Kidney (tissue), 22 donors: ENCODE measurements at places on chromosomes 1 and 21. TPM values are rescaled to one million over a fixed set of nuclear protein-coding genes. Genes with fewer than 3 reads are reported as not detected.

GRCh38 chr1:150793221-150793620 lies 14.8 kb downstream of the CTSK start:
- H3K4me3 ChIP-seq, result no peak overlapping the region
- H3K4me1 ChIP-seq, result no peaks in the 10 kb centered on the region
- DNase-seq, result no peak
- no peaks in the 10 kb centered on the region for H3K27me3 ChIP-seq

The KIF26B gene
- polyA plus RNA-seq, result 0.52 TPM

DNA sequence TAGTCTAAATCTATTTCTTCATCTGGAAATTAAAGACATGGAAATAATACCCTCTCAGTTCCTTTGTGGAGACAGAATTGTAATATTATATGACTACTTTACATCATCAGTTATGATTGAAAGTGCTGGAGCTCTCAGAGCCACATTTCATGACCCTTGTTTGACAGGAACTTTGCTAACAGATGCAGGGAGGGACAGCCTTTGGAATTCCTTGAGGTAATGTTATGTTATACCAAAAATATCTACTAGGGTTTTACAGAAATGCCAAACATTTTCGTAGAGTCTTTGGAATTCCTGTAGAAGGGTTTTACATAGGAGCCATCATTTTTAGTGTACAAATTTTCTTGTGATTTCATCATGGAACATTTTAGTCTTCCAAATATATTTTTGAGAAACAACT lies 57.4 kb upstream of the ADAMTS5 start:
- no peak for DNase-seq
- no peaks in the 10 kb centered on the region for H3K36me3 ChIP-seq
- no peak overlapping the region for H3K27ac ChIP-seq

DNA sequence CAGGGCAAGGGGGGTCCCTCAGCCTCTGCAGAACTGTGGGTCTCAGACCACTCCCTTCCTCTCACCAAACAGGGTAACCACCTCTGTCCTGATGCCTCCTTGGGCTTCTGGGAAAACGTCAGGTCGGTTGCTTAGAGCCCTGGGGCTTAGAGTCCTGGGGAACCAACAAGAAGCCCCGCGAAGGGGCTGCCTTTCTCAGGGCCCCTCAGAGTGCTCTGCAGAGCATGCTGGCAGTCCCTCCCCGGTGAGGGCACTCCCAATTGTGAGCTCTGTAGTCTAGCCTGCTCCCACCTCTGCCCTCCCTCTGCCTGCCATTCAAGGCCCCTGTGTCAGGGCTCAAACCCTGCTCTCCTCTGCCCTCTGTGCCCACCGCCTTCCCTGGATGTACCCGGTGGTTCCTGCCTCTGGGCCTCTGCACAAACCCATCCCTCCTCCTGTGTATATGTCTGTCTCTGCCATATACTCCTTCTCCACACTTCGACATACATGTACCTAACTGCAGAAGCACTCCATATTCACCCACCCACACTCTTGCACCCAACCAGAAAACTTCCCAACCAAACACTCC lies 92.3 kb downstream of the DMRTB1 start:
- DNase-seq, result no peak
- no peaks in the 10 kb centered on the region for H3K27me3 ChIP-seq
- peaks cover 3% of the 10 kb centered on the region for H3K36me3 ChIP-seq
- no peak overlapping the region for H3K4me3 ChIP-seq
- H3K4me1 ChIP-seq, result no peaks in the 10 kb centered on the region

The DIO1 gene
- polyA plus RNA-seq, result 40.6 TPM

The LAPTM5 gene
- 23.5 TPM for polyA plus RNA-seq

GRCh38 chr1:106879538-106879937 lies 176.9 kb upstream of the PRMT6 start:
- no peaks in the 10 kb centered on the region for H3K4me1 ChIP-seq
- no peaks in the 10 kb centered on the region for H3K27me3 ChIP-seq
- no peaks in the 10 kb centered on the region for H3K36me3 ChIP-seq
- no peak overlapping the region for H3K27ac ChIP-seq

GRCh38 chr1:24442764-24443163 lies 27.2 kb downstream of the NIPAL3 start:
- H3K27me3 ChIP-seq, result no peaks in the 10 kb centered on the region
- H3K4me1 ChIP-seq, result no peaks in the 10 kb centered on the region
- no peak overlapping the region for H3K4me3 ChIP-seq
- no peak for DNase-seq
- no peak overlapping the region for H3K27ac ChIP-seq

DNA sequence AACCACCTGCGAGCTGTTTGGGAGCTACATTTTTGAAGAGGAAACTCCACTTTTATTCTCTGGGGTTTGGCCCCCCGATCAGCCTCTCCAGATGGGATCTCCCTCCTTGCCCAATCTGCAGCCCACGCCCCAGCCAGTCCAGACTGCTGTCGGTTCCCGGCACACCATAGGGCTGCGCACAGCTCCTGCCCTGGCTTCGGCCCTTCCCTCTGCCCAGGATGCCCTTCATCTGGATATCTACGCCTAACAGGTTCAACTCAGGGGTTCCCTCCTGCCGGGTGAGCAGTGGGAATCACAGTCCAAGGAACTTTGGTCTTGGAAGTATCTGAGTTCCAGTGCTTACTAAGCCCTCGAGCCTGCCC lies 135.3 kb downstream of the KAZN start:
- H3K4me1 ChIP-seq, result no peaks in the 10 kb centered on the region
- no peak for DNase-seq

The LYPD8 gene
- polyA plus RNA-seq, result 0.92 TPM

GRCh38 chr21:35090403-35090802 lies 41.3 kb upstream of the RUNX1 start:
- H3K27ac ChIP-seq, result no peak overlapping the region
- no peaks in the 10 kb centered on the region for H3K27me3 ChIP-seq
- no peaks in the 10 kb centered on the region for H3K4me1 ChIP-seq
- DNase-seq, result no peak
- H3K4me3 ChIP-seq, result no peak overlapping the region

GRCh38 chr1:30615076-30615795 lies 108.1 kb downstream of the MATN1 start:
- H3K4me1 ChIP-seq, result no peaks in the 10 kb centered on the region
- no peak overlapping the region for H3K27ac ChIP-seq
- H3K4me3 ChIP-seq, result no peak overlapping the region
- H3K27me3 ChIP-seq, result no peaks in the 10 kb centered on the region

DNA sequence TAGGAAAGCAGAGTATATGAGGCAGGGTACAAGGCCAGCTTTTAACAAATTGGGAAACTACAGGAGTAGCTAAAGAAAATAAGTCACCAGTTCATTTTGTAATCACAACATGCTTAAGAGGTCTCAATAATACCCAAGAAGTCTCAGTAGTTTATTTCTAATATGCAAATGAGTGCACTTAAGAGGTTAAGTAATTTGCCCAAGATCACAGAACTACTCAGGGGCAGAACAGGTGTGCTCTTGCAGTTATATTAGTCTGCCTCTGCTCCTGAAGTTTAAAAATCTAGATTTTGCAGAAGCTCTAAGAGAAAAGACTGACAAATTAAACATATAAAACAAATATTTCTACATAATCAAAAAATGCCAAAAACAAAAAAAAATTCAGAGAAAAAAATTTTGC lies 6.9 kb downstream of the EPS15 start:
- no peak for DNase-seq
- H3K27ac ChIP-seq, result no peak overlapping the region
- H3K27me3 ChIP-seq, result no peaks in the 10 kb centered on the region
- peaks cover under 1% of the 10 kb centered on the region for H3K4me1 ChIP-seq

The SPATA45 gene
- polyA plus RNA-seq, result not detected

DNA sequence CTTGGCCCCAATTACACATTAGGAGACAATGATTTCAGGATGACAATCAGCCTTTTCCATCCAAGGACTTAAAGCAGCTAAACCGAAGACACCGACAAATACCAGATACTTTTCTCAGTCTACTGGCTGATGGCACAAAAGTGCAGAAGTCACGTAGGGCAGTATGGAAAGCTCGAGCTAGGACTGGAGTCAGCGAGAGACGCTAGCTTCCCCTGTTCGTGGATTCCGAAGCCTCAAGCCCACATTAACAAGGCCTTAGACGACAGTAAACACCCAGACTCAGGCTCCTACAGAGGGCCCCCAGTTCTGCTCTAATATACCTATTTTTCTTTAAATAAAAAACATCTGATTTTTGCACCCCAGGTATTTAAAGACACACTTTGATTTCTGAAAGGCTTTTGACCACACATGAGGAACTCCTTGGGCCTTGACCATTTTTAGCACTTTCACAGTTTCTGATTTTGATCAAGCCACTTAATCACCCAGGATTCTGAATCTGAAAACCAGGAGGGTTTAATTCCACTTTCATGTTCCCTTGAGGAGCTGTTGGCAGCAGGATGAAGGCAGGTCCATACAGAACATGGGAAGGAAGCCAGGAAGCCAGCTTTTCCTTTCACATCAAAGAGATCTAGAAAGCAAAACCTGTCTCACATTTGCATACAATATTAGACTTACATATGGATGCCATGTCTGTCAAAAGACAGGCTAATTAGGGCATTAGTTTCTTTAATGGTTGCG lies 204.1 kb downstream of the GABPA start:
- DNase-seq, result no peak

DNA sequence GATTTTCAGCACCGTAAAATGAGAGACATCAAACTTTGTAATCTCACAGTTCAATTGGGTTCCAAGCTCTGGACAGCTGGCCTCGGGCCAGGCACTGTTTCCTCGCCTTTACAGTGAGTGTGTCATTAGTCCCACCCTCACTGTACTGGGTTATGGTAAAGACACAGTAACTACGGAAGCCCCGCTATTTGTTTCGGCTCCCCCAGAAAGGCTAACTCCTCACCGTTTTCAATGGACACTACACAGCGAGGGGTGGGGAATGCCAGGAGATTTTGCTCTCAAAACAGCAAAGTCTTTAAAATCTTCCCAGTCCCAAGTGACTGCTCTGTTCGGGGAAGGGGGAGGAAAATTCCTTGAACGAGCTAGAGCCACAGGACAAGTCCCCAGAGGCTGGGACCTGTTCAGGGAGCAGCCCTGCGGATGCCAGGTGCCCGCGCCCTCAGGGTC lies 757 bp upstream of the SPSB1 start:
- peak overlapping the region; percentile 85 for H3K27ac ChIP-seq
- no peaks in the 10 kb centered on the region for H3K36me3 ChIP-seq
- no peaks in the 10 kb centered on the region for H3K4me1 ChIP-seq

GRCh38 chr1:59292562-59292961 lies 4.3 kb upstream of the FGGY start:
- H3K4me3 ChIP-seq, result no peak overlapping the region
- no peaks in the 10 kb centered on the region for H3K27me3 ChIP-seq
- no peak for DNase-seq
- peaks cover 4% of the 10 kb centered on the region for H3K4me1 ChIP-seq
- H3K27ac ChIP-seq, result no peak overlapping the region

The WDR3 gene
- 3.6 TPM for polyA plus RNA-seq

The BEND5 gene
- 27.1 TPM for polyA plus RNA-seq

DNA sequence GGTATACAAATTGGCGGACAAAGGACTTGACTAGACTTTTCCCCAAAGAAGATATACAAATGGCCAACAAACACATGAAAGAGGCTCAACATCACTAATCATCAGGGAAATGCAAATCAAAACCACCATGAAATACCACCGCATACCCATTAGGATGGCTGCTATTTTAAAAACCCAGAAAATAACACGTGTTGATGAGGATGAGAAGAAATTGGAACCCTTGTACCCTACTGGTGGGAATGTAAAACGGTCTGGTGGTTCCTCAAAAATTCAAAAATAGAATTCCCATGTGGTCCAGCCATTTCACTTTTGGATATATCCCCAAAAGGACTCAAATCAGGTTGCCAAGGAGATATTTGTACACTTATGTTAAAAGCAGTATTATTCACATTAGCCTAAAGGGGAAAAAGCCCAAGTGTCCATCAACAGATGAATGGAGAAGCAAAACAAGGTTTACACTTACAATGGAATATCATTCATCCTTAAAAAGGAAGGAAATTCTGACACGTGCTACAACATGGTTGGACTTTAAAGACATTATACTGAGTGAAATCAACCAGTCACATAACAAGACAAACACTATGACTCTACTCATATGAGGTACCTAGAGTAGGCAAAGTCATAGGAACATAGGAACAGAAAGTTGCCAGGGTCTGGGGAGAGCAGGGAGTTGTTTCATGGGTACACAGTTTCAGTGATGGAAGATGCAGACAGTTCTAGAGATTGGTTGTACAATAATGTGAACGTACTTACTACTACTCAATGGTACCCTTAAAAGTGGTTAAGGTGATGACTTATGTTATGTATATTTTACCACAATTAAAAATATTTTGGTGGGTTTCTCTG lies 17.0 kb downstream of the CD34 start:
- DNase-seq, result no peak
- H3K27me3 ChIP-seq, result no peaks in the 10 kb centered on the region
- H3K27ac ChIP-seq, result no peak overlapping the region
- no peak overlapping the region for H3K4me3 ChIP-seq

DNA sequence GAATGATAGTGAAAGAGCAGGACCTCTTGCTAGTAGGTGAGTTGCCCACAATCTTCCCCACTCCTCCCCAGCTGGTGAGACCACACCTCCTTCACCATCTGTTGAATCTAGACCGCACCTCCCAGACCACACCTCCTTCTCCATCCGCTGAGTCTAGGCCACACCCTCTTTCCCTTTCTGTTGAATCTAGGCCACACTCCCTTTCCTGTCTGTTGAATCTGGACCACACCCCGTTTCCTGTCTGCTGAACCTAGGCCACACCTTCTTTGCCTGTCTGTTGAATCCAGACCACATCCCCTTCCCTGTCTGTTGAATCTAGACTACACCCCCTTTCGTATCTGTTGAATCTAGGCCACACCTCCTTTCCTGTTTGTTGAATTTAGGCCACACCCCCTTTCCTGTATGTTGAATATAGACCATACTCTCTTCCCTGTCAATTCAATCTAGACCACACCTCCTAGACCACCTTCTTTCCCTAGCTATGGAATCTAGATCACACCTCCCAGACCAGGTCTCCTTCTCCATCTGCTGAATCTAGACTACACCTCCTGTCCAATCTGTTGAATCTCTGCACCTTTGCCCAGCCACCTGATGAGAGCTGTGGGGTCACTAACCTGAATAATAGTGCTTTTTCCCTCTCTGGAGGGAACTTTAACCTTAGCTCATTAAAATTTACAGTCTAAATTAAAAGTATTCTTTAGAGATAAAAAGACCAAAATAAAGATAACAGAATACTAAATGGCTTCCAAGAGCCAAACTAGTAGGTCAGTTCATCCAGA lies 116.3 kb downstream of the DAB1 start:
- no peak overlapping the region for H3K4me3 ChIP-seq
- no peaks in the 10 kb centered on the region for H3K27me3 ChIP-seq
- no peaks in the 10 kb centered on the region for H3K4me1 ChIP-seq
- H3K27ac ChIP-seq, result no peak overlapping the region
- H3K36me3 ChIP-seq, result no peaks in the 10 kb centered on the region

The IGFN1 gene
- not detected for polyA plus RNA-seq

The INTS11 gene
- 73.6 TPM for polyA plus RNA-seq
